ENCODE measurements at places on chromosomes 13 and 19.

- no peak for DNase-seq
These were observed 7.2 kb downstream of the ACTN4 start for GRCh38 chr19:38654628-38655055.

- no peak for DNase-seq
These were observed 13.2 kb downstream of the PAF1 start for GRCh38 chr19:39377373-39378362.

GRCh38 chr13:64272681-64273080 is 2857.0 kb upstream of the PCDH20 start:
- no peak for DNase-seq

- no peak for DNase-seq
These were observed 124.0 kb upstream of the FNDC3A start for GRCh38 chr13:48851707-48852106.

DNA sequence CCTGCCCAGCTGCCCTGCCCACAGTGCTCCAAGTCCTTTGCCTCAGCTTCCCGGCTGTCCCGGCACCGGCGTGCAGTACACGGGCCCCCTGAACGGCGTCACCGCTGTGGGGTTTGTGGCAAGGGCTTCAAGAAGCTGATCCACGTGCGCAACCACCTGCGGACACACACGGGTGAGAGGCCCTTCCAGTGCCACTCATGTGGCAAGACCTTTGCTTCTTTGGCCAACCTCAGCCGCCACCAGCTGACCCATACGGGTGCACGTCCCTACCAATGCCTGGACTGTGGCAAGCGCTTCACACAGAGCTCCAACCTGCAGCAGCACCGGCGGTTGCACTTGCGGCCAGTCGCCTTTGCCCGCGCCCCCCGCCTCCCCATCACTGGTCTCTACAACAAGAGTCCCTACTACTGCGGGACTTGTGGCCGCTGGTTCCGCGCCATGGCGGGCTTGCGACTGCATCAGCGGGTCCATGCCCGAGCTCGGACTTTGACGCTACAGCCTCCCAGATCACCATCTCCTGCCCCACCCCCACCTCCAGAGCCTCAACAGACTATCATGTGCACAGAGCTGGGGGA is 5.7 kb downstream of the ZNF526 start:
- no peak for DNase-seq

- no peak for DNase-seq
These were observed 41.9 kb downstream of the CDK8 start for GRCh38 chr13:26295812-26296211.

- DNase-seq: no peak
These were observed 26.5 kb downstream of the NUMBL start for GRCh38 chr19:40663695-40664692.

GRCh38 chr13:83666141-83666540 is 216.1 kb downstream of the SLITRK1 start:
- DNase-seq: no peak

DNA sequence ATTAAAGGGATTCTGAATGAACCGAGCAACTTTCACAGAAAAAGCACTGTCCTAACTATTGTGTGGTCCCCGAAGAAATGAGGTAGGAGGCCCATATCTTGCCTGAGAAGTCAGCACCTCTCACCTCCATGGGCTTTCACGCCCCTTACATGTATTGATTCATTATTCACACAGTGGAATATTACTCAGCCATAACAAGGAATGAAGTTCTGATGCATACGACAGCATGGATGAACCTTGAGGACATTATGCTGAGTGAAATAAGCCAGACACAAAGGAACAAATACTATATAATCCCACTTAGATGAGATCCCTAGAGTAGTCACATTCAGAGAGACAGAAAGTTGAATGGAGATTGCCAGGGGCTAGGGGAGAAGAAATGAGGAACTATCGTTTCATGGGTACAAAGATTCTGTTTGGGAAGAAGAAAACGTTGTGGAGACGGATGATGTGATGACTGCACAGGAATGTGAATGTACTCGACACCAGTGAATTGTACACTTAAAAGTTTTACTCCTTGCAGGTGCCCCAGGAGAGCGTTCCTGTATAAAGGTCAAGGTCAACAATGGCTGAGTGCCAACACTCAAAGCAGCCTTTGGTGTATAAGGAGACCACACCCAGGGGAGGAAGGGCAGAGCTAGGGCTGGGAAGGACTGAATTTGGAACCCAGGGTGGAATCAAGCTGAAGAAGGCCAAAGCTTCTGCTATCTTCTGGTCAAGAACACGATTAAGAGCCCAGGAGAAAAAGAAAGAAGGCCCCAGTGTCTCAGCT is 22.5 kb downstream of the ZIC5 start:
- DNase-seq: no peak

DNA sequence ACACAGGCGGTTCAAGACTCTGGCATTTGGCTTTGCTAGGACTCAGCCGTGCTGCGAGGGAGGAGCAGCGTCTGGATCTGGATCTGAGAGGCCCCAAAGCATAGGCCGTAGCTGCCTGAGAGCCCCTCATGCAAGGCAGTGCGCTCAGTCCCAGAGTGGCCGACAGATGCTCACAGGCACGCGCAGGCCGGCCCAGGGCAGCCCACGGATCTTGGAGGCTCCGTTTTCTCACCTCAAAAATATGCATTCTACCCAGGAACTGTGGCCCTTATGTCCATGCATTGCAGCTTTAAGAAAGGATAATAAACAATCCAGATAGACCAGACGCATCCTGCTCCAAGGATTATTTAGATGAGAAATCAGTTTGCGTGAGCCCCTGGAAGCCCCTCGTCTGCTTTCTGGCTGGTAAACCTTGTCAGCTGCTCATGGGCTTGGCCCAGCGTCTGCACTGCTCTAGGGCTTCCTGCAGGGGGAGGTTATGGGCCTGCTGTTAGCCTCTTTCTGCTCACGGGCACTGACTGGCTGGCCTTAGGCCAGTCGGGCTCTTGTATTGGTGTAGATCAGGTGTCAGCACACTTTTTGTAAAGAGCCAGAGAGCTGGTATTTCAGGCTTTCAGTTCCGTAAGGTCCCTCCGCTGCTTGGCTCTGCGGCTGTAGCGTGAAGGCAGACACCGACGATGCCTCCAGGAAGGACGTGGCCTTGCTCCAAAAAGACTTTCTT is 24.2 kb downstream of the TEX29 start:
- DNase-seq: no peak

GRCh38 chr19:4363571-4364304 is 20.4 kb downstream of the MPND start:
- DNase-seq: no peak

DNA sequence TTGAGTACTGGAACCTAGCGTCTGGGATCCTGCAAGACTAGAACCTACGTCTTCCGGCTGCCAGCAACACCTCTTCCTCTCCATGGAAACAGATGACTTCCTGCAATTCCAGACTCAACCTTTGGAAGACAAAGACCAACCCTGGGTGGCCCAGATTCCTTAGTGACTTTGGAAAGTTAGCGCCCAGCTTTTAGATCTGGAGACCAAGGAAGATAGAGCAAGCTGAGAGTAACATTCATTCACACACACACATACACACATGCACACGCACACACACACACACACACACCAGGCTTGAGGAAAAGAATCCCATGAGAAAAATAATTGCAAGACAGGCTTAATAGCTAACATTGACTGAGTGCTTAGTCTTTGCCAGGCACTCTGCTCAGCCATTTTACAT is 788.9 kb downstream of the UQCRFS1 start:
- DNase-seq: no peak

DNA sequence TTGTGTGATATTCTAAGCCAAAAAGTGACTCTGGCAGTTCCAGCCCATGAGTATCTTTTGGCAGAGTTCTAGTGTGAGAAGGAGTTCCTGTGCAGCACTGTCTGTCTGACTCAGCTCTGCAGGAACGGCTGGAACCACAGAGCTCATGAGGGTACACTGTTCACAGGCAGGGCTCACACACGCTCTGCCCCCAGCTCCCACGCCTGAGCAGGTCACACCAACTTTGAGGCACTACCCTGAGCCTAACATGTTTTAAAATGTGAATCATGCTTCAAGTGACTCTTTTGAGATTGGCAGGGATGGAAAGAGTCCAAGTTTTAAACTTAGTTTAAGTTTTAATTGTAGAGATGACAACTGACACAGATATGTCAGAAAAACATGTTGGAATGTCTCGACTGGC is 1203.3 kb downstream of the UQCRFS1 start:
- DNase-seq: no peak

- DNase-seq: no peak
These were observed 172.9 kb downstream of the OXGR1 start for GRCh38 chr13:96821381-96821780.

DNA sequence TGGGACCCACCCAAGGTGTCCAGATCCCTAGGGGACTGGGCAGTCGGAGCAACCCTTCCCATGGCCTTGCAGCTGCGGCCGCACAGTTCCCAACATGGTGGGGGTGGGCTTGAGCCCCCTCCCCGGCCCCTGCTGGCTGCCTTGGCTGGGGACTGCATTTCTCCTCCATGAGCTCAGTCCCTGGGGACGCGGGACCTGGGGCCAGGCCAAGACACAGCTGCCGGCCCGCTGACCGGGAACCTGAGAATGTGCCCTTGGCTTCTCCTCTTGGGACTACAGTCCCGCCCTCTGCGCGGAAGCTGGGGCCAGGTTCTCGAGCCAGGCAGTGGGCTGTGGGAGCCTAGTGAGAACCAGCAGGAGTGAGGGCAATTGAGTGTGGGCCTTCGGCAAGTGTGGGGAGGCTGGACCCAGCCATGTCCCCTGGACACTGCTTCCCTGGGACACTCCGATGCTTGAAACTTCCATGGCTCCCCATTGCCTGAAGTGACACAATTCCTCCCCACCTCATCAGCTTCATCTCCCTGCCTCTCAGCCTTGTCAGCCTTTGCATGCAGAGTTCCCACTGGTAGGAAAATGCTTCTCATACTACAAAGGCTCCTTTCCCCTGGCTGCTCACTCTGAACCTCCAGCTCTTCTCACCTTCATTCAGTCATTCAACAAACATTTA is 13.1 kb upstream of the NOTCH3 start:
- no peak for DNase-seq

- DNase-seq: no peak
These were observed 5.1 kb downstream of the RAP2A start for GRCh38 chr13:97438856-97439595.

- no peak for DNase-seq
These were observed 32.8 kb downstream of the COG6 start for GRCh38 chr13:39688278-39688677.

DNA sequence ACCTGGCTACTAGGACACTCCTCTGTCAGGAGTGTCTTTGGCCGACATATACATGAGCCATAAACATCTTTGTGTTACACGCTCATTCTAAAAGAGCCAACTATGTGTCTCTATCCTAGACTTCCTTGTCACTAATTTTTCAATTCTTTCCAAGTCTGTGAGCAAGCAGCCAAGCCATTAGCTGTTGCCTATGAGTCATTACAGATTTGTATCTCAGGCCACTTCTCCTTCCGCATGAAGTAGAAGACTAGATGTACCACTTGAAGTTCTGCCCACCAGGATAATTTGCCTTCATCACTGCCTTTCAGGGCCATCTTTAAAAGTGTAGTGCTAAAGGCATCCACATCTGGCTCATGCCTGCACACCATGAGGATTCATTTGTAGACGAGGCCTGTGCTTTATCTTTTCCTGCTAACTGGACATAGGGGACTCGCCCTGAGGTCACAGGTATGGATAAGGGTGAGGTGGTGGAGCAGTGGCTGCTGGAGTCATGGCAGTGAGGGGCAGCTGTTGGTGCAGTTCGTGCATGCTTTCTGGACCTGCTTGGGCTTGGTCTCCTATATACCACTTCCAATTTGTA is 126.1 kb upstream of the KL start:
- no peak for DNase-seq

GRCh38 chr13:24308488-24309020 is 826 bp upstream of the C1QTNF9 start:
- DNase-seq: no peak

- DNase-seq: no peak
These were observed 129.7 kb downstream of the SLC7A1 start for GRCh38 chr13:29465741-29466293.

- DNase-seq: no peak
These were observed 583 bp downstream of the ZNF615 start for GRCh38 chr19:52007451-52007805.

DNA sequence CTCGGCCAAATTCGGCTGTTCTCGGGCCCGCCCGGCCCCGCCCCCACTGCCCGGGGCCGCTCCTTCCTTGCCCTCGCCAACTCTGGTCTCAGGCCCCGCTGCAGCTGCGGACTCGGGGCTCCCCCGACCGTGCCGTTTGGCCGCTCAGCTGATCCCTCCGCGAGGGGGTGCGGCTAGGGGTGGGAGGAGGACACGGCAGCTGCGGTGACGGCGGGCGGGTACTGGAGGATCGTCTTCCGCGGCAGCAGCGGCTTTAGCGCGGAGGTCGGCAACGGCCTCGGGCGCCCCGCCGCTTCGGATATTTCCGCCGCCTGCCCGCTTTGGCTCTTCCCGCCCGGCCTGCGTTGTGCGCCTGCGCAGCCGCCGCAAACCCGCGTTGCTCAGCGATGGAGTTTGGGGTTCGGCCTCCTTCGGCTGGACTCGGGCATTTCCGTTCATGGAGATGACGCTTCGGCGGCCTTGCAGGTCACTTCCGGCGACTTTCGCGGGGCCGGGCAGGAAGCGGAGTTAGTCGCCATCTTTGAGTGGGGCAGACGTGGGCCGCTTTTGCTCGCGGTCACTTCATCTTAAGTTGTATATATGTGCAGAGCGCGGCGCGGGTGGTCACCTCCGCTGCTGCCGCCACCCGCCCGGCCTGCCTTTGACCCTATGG is 338 bp upstream of the UBE2M start:
- DNase-seq: peak; percentile 99

- no peak for DNase-seq
These were observed 23.3 kb downstream of the MIPEP start for GRCh38 chr13:23865906-23866305.

DNA sequence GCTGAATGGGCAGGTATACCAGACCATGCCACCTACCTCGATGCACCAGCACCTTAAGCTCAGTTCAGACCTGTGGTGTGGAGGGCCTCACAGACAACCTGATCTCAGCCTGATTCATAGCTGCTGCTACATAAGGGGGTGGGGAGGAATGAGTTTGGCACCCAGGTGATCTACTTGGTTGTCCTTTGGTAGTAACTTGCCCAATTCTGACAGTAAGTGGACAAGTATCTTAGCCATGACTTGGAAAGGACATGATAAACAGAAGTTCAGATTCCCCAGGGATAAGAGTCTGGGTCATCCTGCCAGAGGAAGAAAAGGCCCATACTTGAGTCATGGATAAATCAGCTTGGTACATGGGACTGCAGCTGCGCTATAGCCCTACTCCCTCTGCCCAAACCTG is 28.4 kb upstream of the SOHLH2 start:
- DNase-seq: no peak

DNA sequence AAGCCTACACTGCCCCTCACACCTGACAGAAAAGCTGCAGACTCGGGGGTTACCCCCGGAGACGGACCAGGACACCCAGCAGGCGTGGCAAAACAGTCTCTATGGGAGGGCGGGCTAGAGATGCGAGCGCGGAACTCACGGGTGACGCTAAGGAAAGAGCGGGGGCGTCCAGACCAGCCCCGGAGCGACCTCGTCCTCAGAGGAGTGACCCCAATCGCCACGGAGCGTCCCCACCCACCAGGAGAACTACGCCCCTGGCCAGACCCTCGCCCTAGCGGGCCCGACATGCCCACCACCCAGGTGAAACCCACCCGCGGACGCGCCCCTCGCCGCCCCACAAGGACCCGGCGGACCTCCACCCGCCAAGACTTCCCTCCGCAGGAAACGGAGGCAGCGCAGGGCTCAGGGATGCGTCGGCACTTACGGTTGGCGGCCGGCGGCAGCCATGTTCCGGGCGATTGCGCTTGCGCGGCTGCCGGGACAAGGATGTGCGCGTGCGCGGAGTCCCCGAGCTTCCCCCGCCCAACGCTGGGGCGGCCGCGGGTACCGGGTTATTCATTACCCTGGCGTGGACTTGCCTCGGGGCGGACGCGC is at the start of gene ZNF329:
Gene ZNF329 (minus strand): TSS at position 462 of the 594 bp plus-strand sequence. CDS start 21,286 bp downstream, outside the sequence.
- DNase-seq: peak; percentile 87
